ENCODE measurements at places on chromosomes 11 and 22.
A peak's percentile ranks its signal among the peaks of the same experiment; 100 is the strongest.

DNA sequence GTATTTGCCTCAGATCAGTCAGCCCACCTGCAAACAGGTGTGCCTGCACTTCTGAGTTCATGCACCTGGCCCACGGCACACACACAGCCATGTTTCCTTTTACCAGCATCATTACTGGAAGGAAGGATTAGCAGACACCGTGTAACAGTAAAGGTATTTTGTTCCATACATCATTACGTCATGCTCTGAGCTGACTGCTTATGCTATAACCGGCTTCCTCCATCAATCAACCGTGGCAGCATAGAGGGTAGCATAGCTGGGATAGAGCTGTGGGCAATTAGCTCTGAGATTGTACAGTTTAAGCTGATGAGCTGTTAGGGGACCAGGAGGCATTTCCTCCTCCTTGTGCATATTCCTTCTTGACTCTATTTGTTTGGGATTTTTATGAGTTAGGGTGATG lies 102.4 kb downstream of the ME3 start:
- DNase-seq = no peak

DNA sequence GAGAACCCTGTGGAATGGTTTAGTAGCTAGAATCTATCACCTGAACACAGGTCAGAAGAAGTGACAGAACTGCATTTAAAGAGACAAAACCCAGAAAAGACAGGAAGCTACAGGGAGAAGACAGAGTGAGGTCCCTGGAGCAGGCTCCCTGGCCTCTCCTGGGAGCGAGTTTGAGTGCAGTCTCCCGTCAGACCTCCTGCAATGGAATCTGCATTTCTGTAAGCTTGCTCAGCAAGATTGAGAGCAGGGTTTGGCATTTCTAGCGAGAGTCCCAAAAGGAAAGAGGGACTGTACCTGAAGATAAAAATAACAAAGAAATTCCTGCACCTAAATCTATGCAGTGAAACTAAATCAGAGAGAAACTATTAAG lies 74.2 kb downstream of the MORC2 start:
- no peak for DNase-seq

- no peak for DNase-seq
Measured at GRCh38 chr11:11486002-11486401, 133.0 kb upstream of the CSNK2A3 start.

GRCh38 chr22:48758881-48759875 lies 1068.5 kb downstream of the BRD1 start:
- peak; percentile 29 for DNase-seq

GRCh38 chr22:46794067-46794466 lies 31.6 kb downstream of the TBC1D22A start:
- DNase-seq = no peak

DNA sequence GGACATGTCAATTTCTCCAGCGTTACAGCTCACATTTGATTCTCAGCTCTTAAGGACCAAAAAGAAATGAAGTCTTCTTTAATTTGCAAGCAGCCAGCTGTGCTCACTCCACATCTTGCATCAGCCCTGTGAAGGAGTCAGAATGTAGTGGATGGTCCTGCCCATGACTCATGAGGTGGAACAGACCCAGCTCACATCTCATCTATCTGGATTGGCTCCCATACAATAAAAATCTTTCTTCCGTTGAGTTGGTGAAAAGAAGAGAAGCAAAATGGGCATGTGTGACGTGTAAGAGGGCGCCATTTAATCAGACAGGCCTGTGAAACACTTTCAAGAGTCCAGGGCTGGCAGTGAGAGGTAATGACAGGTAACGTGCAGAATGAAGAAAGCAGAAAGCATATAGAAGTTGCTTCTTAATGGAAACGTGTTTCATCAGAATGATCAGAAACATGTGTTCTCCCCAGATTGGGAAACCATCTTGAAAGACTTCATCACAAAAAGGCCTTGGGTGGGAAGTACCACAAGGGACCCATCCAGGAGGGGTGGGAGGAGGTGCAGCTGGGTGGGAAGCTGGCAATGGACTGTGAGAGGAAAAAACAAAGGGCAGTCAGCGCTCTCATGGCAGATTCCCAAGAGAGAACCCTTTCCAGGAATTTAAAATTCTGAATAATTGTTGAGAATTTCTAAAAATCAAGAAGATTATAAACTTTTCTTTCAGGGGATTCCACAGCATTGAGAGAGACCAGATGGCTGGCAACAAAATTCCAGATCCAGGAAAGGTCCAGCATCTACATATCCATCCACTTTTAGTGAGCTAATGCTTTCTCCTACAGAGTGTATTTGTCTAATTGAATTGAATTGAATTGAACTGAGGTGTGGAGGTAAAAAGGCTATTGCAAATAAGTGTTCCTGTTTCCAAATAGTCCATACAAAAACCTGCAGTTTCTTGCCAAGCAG lies 57.0 kb downstream of the ETS1 start:
- DNase-seq = no peak

- no peak for DNase-seq
Measured at GRCh38 chr22:34067031-34067430, 146.8 kb upstream of the LARGE1 start.

GRCh38 chr22:23152238-23153114 lies 7.2 kb downstream of the RAB36 start:
- no peak for DNase-seq

- no peak for DNase-seq
Measured at GRCh38 chr11:16749666-16750065, 11.2 kb downstream of the C11orf58 start.

All from cerebellar nuclear complex (tissue), 1 donor.